ENCODE measurements at places on chromosomes 7 and 10.

GRCh38 chr10:80767963-80768362 lies 230.3 kb downstream of the SH2D4B start:
- DNase-seq = no peak

GRCh38 chr7:155999631-156000489 lies 187.6 kb upstream of the SHH start:
- DNase-seq = no peak

DNA sequence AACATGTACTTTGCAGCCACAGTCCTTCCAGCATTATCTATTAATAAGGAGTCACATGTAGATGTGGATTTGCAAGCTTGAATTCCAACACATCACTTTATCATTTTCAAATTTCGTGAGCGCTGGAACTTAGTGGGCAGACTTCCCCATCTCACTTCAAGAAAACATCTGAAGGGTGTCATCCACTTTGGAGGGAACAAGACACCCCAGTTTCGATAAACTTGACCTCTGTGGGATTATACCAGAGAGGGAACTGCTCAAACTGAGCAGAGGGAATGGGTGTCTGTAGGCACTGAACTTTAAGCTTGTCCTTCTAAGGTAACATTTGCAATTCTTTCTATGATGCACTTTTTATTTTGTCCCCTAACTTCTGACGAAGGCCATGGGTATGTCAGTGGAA lies 27.5 kb downstream of the ADRB1 start:
- no peak for DNase-seq

- DNase-seq = no peak
Observed at GRCh38 chr10:133150226-133150625, 9.8 kb upstream of the KNDC1 start.

DNA sequence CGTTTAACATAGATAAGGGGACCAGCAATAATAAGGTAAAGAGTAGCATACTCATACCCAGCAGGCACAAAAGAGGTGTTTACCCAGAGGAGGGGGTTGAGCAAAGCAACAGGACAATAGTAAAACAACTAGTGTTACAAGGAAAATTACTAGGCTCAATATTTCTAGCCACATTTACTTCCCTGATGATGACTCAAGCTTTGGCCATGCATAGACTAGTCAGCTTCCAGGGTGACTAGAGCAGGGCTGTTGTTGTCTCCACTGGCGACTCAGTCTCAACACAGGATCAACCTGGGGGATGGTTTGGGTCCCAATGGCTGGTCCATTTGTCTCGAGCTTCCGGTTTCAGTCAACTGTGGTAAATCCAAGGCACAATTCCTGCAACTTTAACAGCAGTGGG lies 217.7 kb upstream of the KCND2 start:
- DNase-seq = no peak

DNA sequence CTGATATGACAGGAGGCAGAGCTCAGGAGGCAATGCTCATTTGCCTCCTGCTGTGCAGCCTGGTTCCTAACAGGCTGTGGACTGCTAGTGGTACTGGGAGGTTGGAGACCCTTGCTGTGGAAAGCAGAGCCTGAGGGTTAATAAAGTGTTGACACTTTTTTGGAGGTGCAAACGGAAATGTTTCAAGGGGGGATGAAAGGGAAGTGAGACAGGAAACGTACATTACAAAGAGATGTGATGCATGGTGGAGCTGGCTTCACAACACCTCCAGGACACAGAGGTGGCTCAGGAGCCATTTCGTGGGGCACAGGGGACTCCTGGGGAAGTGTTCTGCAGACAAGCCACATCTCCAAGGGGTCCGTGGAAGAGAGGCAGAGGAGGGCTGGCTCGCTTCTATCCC lies 137.6 kb upstream of the SVIL start:
- no peak for DNase-seq

DNA sequence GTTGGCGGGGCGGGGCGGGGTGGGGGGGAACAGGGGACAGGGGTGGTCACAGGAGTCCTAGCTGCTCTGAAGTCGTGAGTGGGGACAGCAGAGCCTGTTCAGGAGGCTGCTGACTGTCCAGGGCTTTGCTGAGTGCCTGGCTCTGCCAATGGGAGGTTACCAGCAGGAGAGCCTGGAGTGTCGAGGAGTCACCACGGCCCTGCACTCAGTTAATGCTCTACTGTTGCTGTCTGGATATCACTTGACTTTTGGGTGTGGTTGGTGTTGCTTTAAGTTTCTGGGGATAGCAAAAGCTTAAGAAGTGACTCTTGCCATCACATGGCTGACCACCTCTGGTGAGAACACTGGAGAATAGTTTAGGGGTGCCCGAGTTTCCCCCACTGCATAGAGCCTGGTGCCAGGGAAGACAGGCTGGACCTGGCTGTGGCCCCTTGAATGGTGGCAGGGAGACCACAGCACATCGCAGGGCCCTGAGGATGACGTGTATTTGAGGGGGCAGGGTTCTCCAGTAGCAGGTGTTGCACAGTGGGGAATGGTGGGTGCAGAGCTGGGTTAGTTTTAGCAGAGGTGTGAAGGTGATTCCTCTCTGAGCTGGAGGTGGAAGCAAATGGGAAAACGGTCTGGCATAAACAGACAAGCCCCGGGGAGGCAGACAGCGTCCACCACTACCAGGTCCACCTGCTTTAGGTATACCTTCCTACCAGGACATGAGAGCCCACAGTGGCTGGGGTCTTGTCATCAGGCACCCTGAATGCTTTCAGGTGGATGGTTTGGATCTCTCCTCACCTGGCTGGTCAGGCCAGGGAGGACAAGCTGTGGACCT lies 54.2 kb upstream of the CAMK2B start:
- no peak for DNase-seq

GRCh38 chr7:7861211-7861633 lies 107.4 kb upstream of the GLCCI1 start:
- no peak for DNase-seq

DNA sequence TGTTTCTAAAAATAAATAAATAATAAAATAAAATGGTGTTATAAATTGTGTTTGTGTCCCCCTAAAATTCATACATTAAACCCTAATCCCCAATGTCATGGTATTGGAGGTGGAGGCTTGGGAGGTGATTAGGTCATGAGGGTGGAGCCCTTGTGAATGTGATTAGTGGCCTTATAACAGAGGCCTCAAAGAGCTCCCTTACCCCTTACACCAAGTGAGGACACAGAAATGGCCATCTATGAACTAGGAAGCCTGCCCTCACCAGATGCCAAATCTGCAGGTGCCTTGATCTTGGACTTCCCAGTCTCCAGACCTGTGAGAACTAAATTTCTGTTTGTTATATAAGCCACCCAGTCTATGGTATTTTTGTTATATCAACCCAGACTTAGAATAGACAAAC lies 738.7 kb downstream of the PARD3 start:
- no peak for DNase-seq

DNA sequence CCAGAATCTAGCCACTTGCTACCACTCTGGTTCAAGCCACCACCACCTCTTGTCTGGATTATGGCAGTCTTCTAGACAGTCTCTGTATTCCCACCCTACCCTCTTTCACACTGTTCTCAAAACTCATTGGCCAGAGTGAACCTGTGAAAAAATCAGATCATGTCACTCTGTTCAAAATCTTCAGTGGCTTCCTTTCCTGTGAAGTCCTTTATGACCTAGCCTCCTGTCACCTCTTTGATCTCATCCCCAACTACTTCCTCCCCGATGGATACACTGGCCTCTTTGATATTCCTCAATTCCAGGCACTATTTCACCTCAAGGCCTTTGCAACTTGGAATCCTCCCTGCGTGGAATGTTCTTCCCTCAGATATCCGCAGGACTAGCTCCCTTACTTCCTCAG lies 21.2 kb upstream of the ANLN start:
- DNase-seq = no peak

All from T-helper 2 cell (primary cell).